Activated CD4-positive, alpha-beta T cell treated with anti-CD3 and anti-CD28 coated beads, Interleukin-2, amount 10 ng/mL, durations not matched to agents 24 days and 14 days (primary cell): ENCODE measurements at places on chromosomes 2 and 18.

- DNase-seq = no peak
Measured at GRCh38 chr2:173001664-173002604, 73.7 kb upstream of the MAP3K20 start.

DNA sequence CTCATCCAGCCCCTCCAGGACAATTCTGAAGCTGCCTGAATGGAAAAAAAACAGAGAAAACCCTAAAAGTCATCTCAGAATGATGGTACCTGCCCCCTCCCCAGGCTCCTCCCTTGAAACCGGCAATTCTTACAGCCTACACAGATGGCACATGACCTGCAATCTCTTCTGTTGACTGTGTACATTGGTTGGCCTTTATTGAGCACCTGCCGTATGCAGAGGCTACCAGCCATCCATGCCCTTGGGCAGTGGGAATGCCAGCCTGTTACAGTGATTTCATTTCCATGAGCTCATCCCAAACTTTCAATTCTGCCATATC is 57.1 kb downstream of the EMX1 start:
- no peak for DNase-seq

DNA sequence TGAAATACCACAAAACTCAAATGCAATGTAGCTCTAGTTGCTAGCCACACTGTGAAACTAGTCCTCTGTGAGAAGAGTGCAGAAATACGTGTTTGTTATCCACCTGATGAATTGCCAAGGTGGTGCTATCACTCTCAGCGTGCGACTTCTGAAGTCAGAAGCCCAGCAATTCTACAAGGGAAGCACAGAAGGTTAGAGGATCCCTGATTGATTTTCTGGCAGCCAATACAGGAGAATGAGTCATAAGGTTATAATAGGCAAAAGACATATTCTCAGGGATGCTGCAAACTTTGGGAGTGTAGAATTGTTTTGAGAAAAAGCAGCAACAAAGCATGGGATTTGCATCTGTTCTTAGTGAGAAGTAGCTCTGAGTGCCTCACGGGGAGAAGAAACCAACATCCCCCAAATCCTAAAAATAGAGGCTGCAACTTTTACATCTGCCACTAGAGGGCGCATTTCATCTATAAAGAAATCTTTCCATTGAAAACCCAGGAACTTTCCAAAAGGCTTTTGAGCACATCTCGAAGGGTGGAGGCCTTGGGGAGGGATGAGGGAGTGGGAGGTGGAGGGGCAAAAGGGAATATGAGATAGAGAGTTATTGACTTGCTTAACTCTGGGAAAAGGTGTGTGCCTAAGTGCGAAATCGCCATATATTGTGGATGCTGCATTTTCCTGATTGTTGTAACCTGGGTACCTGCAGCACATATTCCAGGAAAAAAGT is 78.0 kb downstream of the TMEM182 start:
- peak; percentile 80 for DNase-seq

DNA sequence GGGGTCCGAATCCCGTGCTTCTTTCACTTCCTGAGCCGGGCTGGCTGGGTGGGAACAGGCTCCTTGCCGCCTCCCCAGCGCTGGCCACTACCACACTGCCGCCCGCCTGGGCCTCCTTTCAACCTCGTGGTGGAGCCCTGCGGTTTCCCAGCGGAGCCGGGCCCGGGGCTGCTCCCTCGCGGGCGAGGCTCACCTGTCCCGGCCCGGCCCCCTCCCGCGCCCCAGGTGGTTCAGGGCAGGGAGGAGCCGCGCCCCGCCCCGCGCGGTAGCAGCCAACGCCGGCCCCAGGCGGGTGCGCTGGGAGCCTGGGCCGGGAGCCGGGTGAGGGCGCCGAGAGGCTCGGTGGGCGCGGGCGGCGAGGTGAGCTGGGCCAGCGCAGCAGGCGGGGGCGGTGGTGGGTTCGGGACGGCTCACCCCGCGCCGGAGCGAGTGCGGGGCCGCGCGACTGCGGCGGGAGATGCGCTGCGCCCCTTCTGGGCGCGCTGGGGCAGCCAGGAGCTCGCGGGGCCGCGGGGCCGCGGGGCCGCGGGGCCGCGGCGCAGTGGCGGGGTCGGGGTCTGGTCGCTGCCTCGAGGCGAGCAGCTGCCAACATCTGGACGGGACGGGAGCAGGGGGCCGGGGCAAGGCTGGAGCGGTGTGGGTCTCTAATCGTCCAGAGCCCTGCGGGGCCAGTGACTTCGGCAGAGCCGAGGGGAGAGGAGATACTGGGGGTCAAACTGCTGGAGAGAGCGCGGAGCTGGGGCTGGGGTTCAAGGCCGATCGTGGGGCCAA is at the start of gene LYPD6B:
TSS of gene LYPD6B (plus strand) at position 258 of the 771 bp plus-strand sequence. CDS start 92,250 bp downstream, outside the sequence.
- no peak for DNase-seq

- DNase-seq = peak; percentile 89
Measured at GRCh38 chr2:10305254-10305635, 2.5 kb downstream of the HPCAL1 start.

DNA sequence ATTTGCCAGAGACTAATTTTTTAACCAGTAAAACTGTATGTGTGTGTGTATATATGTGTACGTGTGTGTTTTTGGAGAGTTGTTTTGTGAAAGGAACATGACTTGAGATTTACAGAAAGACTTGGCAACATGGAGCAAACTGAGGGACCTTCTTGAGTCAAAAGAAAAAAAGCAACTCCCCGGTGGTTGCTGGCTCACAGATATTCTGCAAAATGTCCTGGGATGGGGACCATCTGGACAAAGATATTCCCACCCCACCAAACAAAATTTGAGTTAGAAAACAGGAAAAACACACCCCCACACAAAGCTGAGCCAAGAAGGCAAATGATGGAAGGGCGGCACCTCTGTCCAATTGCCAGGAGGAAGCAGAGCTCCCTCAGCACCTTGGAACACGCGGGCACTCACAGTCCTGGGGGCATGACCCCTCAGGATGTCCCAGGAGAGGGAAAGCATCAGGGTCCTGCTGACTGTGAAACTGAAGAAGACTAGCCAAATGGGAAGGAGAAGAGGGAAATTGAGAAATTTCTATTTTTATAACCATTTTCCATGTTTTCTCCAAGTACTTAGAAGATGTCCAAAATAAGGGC is 290.2 kb upstream of the ACVR2A start:
- no peak for DNase-seq

DNA sequence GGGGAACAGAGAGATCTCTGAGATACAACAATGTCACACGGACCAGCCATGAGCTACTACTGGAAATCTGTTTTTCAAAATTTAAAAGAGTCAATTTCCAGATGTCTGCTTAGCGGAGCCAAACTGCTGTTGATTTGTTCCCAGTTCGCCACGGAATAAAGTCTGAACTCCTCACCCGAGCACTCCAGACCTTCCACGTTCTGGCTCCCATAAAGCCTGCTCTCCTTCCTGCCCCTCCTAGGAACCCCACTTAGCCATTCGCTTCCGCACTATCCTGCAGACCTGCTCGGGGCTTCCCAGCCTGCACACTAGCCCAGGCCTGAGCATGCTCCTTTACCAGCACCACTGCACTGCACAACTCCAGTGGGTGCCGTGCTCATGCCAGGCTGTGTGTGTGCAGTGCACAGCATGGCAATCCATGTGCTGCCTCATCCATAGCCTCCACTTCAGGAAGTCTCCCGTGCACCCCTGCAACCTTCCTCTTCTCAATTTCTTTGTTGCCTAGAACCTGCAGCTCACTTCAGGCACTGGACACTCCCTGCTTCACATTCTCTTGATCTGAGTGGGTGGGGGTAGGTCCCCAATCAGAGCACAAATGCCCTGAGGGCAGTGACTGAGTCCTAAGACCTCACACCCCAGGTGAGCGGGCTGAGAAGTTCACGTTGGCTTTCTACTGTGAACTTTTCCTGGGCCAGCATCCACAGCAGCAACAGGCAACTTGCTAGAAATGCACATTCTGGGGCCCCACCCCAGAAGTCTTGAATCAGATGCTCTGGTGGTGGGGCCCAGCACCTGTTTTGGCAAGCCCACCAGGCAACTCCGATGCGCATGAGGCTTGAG is 53.7 kb downstream of the ZBTB7C start:
- DNase-seq = no peak

- peak; percentile 63 for DNase-seq
Measured at GRCh38 chr18:50356036-50356945, 18.6 kb upstream of the SKA1 start.

DNA sequence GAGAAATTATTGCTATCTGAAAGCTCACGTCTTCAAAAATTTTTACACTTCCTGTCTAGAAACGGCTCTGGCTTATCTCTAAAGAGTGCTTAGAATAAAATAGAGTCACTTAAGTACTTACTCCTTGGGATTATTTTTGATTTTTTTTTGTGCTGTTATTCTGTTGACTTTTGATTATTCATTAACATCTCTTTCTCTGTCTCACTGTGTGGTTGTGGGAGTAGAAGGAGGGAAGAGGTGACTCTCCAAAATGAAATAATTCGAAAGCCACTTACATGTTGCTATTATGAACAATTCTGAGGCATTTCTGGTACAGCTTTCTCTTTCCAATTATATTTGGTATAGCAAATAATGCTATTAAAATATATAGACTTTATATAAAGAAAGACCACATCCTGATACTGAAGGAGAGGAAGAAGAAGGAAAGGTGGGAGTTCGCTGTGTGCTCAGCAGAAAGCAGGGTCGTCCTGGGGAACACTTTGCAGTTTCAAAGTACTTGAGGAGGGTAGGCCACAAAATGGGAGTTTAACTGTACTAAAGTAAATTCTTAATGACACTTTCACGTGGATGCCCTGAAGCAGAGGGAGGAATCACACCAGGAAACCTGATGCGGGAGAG is 9.6 kb upstream of the MMADHC start:
- DNase-seq = no peak

DNA sequence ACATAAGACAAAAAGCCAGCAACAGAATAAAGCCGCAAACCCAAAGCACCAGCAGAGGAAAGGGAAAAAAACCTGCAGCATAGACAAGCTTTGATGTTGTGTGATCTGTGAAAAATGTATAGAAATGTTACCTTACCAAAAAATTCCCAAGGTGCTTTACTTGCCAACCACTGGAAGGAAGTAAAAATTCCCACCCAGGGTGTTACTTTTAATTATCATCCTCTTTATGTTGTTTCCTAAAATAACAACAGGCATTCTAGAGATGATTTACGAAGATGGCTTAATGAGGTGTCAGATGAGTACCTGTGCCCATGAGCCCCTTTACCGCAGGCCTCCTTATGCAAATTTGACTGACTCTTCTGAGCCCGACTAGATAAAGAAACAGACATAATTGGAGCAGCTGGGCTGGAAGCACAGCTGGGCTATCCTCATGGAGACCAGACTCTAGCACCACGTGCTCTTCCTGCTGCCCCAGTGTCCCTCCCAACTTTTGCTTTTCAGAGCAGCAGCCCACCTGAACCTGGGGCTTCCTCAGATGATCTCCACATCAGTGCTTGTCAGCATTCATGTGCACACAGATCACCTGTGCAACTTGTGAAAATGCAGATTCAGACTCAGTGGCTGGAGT is 41.5 kb downstream of the SRSF7 start:
- DNase-seq = peak; percentile 82

DNA sequence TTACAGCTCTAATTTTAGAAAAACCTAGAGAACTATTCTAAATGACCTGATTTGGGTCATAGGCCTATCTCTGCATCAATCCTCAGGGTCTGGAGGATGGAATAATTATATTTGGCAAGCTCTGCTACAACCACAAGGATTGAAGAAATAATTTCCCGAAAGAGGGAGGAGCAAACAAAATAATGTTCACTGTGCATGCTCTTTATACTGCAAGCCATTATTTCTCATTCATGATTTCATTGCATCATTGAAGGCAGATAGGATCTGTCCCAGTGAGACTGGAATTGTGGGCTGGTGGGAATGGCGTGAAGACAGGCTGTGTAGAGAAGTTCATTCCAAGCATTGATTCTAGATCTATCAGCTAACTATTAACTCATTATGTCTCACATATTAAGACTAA is 12.7 kb upstream of the MAPRE2 start:
- DNase-seq = no peak

GRCh38 chr2:234588054-234588430 is 91.2 kb upstream of the ARL4C start:
- DNase-seq = no peak

- no peak for DNase-seq
Measured at GRCh38 chr18:8835521-8835953, 130.2 kb downstream of the MTCL1 start.

- no peak for DNase-seq
Measured at GRCh38 chr2:8288206-8288605, 393.6 kb upstream of the ID2 start.

- DNase-seq = no peak
Measured at GRCh38 chr2:239765076-239765845, 259.9 kb downstream of the NDUFA10 start.

DNA sequence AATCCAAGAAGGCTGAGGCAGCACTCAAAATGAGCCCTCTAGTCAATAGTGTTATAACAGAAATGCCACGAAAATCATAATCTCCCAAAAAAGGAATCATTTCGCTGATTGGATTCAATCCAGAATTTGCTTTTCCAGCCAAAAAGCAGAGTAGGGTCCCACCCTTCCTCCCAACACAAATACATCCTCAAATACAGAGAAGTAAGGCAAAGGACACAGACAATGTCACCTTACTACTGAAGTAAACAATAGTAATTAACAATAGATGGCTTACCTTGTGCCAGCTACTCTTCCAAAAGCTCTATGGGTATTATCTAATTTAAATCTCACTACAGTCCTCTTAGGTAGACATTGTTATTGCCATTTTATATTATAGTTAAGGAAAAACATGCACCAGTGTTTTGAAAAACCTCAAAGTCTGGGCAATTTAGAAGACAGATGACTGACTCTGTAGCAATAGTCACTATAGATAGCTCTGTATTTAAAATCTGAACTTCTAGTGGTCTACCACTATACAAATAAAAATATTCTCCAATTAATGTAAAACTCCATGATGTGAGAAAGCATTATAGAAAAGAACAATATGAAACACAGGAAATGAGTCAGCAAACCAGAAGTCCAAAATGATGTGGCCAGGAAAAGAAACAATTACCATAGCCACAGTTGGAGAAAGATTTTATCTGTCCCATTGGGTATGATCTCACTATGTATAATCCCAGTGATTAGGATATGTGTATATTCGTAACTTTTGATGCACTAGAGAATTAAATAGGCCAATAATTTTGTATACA is 305.0 kb upstream of the ERBB4 start:
- no peak for DNase-seq

GRCh38 chr2:223048519-223048918 is 3.5 kb upstream of the KCNE4 start:
- no peak for DNase-seq

GRCh38 chr2:2699121-2699505 is 368.0 kb upstream of the MYT1L start:
- no peak for DNase-seq

DNA sequence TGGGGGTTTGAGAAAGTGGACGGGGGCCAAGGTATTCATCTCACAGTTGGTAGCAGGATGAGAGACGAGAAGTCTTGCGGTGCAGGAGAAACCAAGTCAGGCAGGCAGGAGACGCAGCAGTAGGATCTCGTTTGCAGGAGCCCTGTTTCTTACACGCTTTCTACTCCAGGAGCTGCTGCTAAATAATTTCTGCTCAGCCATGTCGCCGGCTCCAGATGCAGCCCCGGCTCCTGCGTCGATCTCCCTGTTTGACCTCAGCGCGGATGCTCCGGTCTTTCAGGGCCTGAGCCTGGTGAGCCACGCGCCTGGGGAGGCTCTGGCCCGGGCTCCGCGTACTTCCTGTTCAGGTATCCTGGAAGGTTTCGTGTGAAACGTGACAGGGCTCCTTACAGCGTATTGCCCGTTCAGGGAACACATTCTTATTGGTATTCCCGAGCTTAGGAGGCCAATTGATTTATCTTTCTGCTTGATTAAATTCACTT is 494 bp downstream of the ANKZF1 start:
- peak; percentile 86 for DNase-seq
